HFFc6 (cell line): ENCODE measurements at places on chromosomes 12 and 14.

- no peaks in the 10 kb centered on the region for H3K27me3 ChIP-seq
- peaks cover under 1% of the 10 kb centered on the region; the same call in 1 of the 2 replicates for H3K36me3 ChIP-seq
- peaks cover 33% of the 10 kb centered on the region for H3K4me1 ChIP-seq
- DNase-seq = no peak
- no peak overlapping the region for H3K27ac ChIP-seq
Measured at GRCh38 chr12:70664465-70664881, 27.2 kb upstream of the PTPRB start.

GRCh38 chr14:22718091-22718490 lies 48.4 kb upstream of the OXA1L start:
- H3K27ac ChIP-seq = no peak overlapping the region
- no peaks in the 10 kb centered on the region for H3K36me3 ChIP-seq
- peaks cover 16% of the 10 kb centered on the region for H3K27me3 ChIP-seq
- H3K4me1 ChIP-seq = peaks cover 6% of the 10 kb centered on the region; the same call in 1 of the 2 replicates

GRCh38 chr14:35201066-35201465 lies 78.7 kb downstream of the PRORP start:
- H3K4me3 ChIP-seq = no peak overlapping the region
- peaks cover 12% of the 10 kb centered on the region for H3K4me1 ChIP-seq
- H3K27ac ChIP-seq = no peak overlapping the region

- no peak overlapping the region for H3K4me3 ChIP-seq
- H3K4me1 ChIP-seq = peaks cover 56% of the 10 kb centered on the region
- no peak for DNase-seq
- H3K27ac ChIP-seq = no peak overlapping the region
Measured at GRCh38 chr12:65781681-65782269, 42.5 kb upstream of the HMGA2 start.

DNA sequence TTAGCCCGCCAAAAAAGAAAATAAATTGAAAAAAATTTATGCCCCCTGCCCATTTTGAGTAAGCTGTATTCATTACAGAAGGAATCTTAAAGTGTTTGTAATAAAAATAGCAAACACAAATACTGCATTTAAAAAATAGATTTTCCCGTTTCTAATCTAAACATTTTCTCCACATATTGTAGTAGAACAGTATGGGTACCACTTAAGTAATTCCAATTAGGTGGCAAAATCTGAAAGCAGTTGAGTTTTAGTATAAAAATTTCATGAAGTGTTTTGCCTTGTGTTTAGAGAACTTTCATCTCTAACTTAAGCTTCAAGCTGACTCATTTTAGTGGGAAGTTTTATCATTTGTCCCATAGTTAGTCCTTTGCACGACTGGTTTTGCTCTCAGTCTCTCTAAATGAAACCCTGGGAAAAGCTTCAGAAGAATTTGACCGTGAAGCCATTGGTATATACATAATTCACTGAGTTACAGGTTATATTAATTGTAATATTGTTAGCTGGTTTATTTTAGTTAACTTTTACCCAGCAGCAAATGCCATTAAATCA lies 214.6 kb downstream of the ERC1 start:
- H3K4me1 ChIP-seq = peaks cover 35% of the 10 kb centered on the region
- no peak overlapping the region for H3K4me3 ChIP-seq
- no peak overlapping the region for H3K27ac ChIP-seq
- peak; percentile 16 for DNase-seq
- peaks cover 20% of the 10 kb centered on the region for H3K36me3 ChIP-seq

GRCh38 chr14:52791223-52792096 lies at the start of gene GNPNAT1:
Gene GNPNAT1 (minus strand): TSS chr14:52791607. CDS start chr14:52784650, 6,957 bp downstream.
- peak within 1 kb of the TSS; percentile 99 for H3K27ac ChIP-seq
- H3K4me3 ChIP-seq = peak within 1 kb of the TSS; percentile 93
- peaks cover 53% of the 10 kb centered on the region for H3K4me1 ChIP-seq
- DNase-seq = peak; percentile 87
- H3K27me3 ChIP-seq = peaks cover 1% of the 10 kb centered on the region

DNA sequence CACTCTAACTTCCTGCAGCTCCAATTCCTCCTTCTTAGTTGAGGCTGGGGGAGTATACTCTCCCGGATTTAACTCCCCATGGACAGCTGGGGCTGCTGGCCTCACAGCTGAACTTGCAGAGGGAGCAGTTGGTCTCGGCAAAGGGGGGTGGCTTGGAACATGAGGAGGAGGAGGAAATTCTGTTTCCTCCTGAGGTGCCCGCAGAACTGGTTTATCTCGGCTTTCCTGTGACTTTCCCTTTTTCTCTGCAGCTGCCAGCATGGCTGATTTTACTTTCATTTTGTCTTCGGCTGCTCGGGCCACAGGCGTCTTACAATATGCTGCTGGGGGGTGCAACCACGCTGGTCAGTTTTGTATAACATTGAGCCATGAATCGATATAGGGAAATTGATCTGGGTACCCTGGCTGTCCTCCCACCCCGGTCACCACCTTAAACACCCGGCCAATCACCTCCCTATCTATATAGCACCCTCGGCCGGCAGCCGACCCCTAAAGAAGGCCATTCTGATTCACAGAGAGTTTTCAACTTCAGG lies 1317.6 kb downstream of the TMEM121 start:
- H3K27ac ChIP-seq = no peak overlapping the region
- H3K27me3 ChIP-seq = no peaks in the 10 kb centered on the region
- no peaks in the 10 kb centered on the region; the same call in 1 of the 2 replicates for H3K4me1 ChIP-seq
- no peaks in the 10 kb centered on the region for H3K36me3 ChIP-seq
- no peak for DNase-seq
- peak overlapping the region; percentile 85 for H3K4me3 ChIP-seq

GRCh38 chr12:14741153-14741552 lies 44.8 kb upstream of the GUCY2C start:
- no peaks in the 10 kb centered on the region; the same call in 1 of the 2 replicates for H3K4me1 ChIP-seq
- no peaks in the 10 kb centered on the region; the same call in 1 of the 2 replicates for H3K36me3 ChIP-seq
- no peak overlapping the region for H3K27ac ChIP-seq
- DNase-seq = no peak
- no peak overlapping the region for H3K4me3 ChIP-seq

DNA sequence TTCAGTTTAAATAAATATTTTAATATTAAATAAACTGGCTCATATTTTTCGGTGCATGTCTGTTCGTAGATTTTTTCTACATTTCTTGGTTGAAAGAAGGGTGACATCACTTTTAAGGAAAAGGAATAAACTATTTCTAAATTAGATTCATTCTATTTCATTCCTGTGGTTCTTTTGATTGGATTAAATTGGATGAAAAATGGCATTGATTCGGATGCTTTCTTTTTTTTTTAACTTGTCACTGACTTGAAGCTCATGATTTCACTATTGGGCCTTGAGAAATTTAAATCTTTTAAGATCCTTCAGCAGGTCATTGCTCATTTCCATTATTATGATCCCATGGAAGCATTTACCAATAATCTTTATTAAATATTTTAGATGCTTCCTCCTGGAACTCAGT lies 113.1 kb upstream of the RASSF8 start:
- peaks cover 6% of the 10 kb centered on the region; the same call in 1 of the 2 replicates for H3K4me1 ChIP-seq
- no peaks in the 10 kb centered on the region for H3K36me3 ChIP-seq
- H3K27ac ChIP-seq = no peak overlapping the region
- no peak overlapping the region for H3K4me3 ChIP-seq

GRCh38 chr14:39228044-39228443 lies 5.7 kb upstream of the MIA2 start:
- no peak for DNase-seq
- H3K27me3 ChIP-seq = peaks cover 7% of the 10 kb centered on the region
- no peak overlapping the region for H3K4me3 ChIP-seq
- no peak overlapping the region for H3K27ac ChIP-seq

DNA sequence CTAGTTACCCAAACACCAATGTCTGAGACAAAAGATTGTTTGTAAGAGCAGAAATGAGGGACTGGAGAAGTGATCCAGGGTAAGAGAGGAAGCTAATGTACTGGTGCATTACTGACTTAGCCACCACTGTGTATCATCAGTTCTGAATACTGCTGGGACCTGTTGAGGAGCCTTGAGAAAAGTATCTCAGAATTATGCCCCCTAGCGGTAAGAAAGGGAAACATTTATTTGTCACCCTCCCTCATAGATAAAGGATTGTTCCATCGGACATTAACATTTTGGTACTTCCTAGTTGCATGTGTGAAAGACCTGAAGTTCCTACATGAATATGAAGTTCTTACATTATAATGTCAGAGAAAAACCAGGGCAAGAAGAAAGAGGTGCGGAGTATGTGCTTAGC lies 612.5 kb downstream of the FSCB start:
- no peaks in the 10 kb centered on the region for H3K36me3 ChIP-seq
- H3K27me3 ChIP-seq = no peaks in the 10 kb centered on the region
- no peak for DNase-seq
- H3K4me3 ChIP-seq = no peak overlapping the region
- no peaks in the 10 kb centered on the region for H3K4me1 ChIP-seq

DNA sequence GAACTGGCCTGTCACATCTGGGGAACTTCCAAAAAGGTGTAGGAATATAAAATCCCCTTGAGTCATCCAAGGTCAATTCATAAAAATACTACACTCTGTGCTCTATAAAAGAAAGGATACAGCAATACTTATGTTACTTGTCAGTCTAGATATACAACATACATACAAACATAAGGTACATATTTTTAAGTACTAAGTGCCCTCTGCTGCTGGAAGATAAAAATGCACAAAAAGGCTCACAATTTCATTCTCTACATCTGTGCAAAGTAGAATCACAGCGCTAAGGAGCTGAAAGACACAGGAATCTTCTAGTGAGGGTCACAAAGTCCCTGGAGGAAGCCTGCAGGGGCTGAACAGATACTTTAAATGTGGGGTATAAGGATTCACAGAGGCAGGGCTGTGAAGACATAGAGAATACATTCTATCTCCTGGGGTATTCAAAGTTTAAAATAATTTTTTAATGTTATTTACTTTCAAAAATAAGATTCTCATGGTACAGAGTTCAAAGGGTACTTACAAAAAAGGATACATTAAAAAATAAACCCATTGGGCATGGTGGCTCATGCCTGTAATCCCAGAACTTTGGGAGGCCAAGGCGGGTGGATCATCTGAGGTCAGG lies 10.2 kb upstream of the GOLGA5 start:
- DNase-seq = peak; percentile 70
- no peak overlapping the region for H3K4me3 ChIP-seq
- peaks cover 39% of the 10 kb centered on the region for H3K4me1 ChIP-seq
- 0 out of 2 replicates have a peak overlapping the region, but pooled peaks have one; percentile 60 for H3K27ac ChIP-seq

GRCh38 chr12:85182699-85183098 lies 97.3 kb upstream of the ALX1 start:
- no peak for DNase-seq
- H3K36me3 ChIP-seq = no peaks in the 10 kb centered on the region
- H3K27ac ChIP-seq = no peak overlapping the region

GRCh38 chr12:89947437-89948270 lies 239.0 kb upstream of the ATP2B1 start:
- H3K27me3 ChIP-seq = no peaks in the 10 kb centered on the region; the same call in none of the 2 replicates
- peak overlapping the region; percentile 82 for H3K4me3 ChIP-seq
- peak; percentile 91 for DNase-seq
- peak overlapping the region; percentile 94 for H3K27ac ChIP-seq

DNA sequence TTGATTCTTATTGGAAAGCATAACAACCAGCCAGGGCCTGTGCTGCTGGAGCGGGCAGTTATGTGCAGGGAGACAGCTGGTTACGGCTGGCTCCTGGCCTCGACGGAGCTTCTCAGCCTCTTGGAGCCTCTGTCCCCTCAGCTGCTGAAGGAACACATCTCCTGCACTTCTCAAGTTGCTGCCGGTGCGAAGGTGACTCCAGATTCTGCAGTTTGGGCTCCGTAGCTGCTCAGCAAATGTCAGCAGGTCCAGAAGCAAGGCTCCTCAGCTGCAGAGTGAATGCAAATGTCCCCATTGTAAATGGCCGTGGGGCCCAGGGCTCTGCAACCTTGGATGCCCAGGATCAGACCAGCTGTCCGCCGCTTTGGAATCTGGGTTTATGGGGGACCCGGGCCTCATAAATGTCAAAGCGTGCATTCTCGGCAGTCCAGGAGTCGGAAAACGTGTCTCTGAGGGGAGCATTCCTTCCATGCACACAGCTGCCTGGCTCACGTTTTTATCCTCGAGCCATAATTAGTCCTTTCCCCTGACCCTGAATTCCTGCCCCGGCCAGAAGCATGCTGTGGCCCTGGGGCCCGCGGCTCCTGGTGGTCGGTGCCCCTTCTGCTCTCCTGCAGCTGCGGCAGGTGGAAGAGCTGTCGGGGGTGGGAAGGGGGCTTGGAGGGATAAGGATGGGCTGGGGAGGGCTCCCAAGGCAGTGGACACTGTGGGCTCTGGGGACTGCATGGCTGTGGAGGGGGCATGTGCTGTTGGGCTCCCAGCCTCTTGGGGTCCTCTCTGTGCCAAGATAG lies 106.0 kb downstream of the KIF26A start:
- DNase-seq = no peak
- no peaks in the 10 kb centered on the region for H3K36me3 ChIP-seq
- H3K27me3 ChIP-seq = no peaks in the 10 kb centered on the region; the same call in 1 of the 2 replicates
- H3K4me3 ChIP-seq = no peak overlapping the region

DNA sequence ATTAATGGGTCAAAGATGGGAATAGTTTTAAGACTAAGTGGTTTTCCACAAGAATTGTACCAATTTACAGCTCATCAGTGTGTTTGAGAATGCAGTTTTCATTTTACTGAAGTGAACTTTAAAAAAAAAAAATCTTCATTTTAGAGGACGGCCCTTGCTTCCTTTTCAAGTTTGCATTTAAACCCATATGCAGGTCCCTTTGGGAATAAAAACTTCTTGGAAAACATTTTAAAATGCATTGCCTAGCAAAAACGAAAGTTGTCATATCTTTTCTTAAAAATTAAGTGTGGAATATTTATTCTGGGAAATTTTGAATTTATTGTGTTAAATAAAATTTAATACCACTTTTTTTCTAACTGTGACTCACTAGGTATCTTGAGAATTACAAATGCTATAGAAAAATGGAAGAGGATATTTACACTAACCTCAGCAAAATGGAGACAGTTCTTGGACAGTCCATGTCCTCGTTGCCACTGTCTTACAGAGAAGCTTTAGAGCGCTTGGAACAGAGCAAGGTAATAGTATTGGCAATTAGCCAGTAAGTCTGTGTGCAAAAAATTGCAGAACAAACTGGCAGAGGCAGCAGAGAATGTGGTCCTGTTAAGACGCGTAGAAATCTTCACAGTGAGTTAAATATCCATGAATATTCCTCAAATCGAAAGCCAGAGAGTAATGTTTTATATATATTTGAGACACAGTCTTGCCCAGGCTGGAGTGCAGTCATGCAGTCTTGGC lies 209.7 kb downstream of the SYNE2 start:
- H3K27me3 ChIP-seq = no peaks in the 10 kb centered on the region
- H3K4me3 ChIP-seq = no peak overlapping the region
- no peak overlapping the region for H3K27ac ChIP-seq
- peaks cover 7% of the 10 kb centered on the region; the same call in 1 of the 2 replicates for H3K4me1 ChIP-seq
- DNase-seq = no peak
- H3K36me3 ChIP-seq = no peaks in the 10 kb centered on the region

DNA sequence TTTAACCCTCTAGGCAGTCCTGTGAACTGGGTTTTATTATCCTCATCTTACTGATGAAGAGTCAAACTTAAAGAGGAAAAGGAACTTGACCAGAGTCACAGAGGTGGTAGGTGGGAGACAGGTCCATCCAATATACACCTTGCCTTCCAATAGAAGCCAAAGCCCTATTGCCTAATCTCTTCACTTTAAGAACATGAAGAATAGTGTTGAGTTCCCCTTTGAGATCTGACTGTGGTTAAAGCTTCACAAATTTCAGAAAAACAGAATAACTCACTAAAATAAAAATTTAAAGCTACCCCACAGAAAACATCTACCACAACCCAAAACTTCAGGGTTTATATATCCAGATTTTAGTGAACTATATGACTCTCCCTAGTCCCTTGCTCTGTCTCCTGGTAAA lies 115.4 kb downstream of the ETV6 start:
- no peak for DNase-seq
- H3K4me1 ChIP-seq = peaks cover 64% of the 10 kb centered on the region
- no peaks in the 10 kb centered on the region for H3K27me3 ChIP-seq
- no peak overlapping the region for H3K4me3 ChIP-seq
- peak overlapping the region; percentile 73 for H3K27ac ChIP-seq
- H3K36me3 ChIP-seq = peaks cover 14% of the 10 kb centered on the region

GRCh38 chr12:90945070-90945649 lies 9.8 kb downstream of the CCER1 start:
- no peaks in the 10 kb centered on the region for H3K27me3 ChIP-seq
- H3K36me3 ChIP-seq = no peaks in the 10 kb centered on the region
- no peak overlapping the region for H3K4me3 ChIP-seq
- no peak overlapping the region for H3K27ac ChIP-seq
- no peaks in the 10 kb centered on the region for H3K4me1 ChIP-seq
